ENCODE measurements at places on chromosomes 13 and 19. TPM values are rescaled to one million over a fixed set of nuclear protein-coding genes. Genes with fewer than 3 reads are reported as not detected.
A peak's percentile ranks its signal among the peaks of the same experiment; 100 is the strongest.

DNA sequence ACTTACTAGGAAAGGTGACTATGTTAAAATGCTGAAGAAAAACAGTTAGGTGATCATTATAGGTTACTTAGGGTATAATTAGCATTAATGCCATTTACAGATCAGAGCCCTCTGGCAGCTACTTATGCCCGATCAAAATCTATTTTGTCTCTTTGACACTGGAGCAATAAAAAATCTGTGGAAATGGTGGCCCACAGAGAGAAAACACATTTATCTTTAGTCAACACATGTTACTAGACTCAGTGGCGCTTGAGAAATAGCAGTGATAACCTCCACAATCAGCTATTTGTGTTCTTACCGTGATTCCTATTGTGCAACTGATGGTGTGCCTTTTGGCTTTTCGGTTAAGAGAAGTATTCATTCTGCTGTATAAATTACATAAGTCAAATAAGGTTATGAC lies 1519.6 kb downstream of the PCDH9 start:
- H3K4me3 ChIP-seq, result no peak overlapping the region
- DNase-seq, result no peak
- no peak overlapping the region for H3K27ac ChIP-seq
- H3K36me3 ChIP-seq, result no peaks in the 10 kb centered on the region

DNA sequence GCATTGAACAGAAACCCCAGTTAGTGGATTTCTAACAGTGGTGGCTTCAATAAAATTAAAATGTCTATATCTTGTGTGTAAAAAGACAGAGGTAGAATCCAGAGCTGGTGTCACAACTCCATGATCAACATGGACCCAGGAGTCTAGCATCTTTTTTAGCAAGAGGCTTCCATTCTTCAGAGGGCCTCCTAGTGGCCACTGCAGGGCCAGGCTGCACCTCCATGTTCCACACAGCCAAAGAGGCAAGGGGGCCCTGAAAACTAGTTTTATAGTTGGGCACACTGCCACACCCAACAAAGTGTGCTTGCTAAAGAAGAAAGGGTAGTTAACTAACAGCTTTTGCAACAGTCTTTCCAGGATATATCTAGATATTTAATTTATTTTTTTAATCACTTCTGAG lies 12.9 kb downstream of the N4BP2L1 start:
- peaks cover 2% of the 10 kb centered on the region for H3K4me1 ChIP-seq
- H3K27ac ChIP-seq, result no peak overlapping the region
- no peak overlapping the region for H3K4me3 ChIP-seq
- peaks cover 36% of the 10 kb centered on the region for H3K36me3 ChIP-seq
- no peak for DNase-seq

- no peak overlapping the region for H3K27ac ChIP-seq
- no peak overlapping the region for H3K4me3 ChIP-seq
- DNase-seq, result no peak
- no peaks in the 10 kb centered on the region for H3K36me3 ChIP-seq
- no peaks in the 10 kb centered on the region for H3K27me3 ChIP-seq
- no peaks in the 10 kb centered on the region for H3K4me1 ChIP-seq
Observed at GRCh38 chr19:29777781-29778309, 33.9 kb upstream of the CCNE1 start.

- H3K4me1 ChIP-seq, result peaks cover 4% of the 10 kb centered on the region
- H3K27me3 ChIP-seq, result no peaks in the 10 kb centered on the region
- no peak for DNase-seq
Observed at GRCh38 chr13:97306645-97307044, 84.5 kb downstream of the MBNL2 start.

GRCh38 chr19:16293118-16294091 lies 31.2 kb upstream of the KLF2 start:
- DNase-seq, result no peak
- peaks cover 6% of the 10 kb centered on the region for H3K4me1 ChIP-seq
- H3K36me3 ChIP-seq, result no peaks in the 10 kb centered on the region
- H3K27me3 ChIP-seq, result peaks cover 12% of the 10 kb centered on the region

DNA sequence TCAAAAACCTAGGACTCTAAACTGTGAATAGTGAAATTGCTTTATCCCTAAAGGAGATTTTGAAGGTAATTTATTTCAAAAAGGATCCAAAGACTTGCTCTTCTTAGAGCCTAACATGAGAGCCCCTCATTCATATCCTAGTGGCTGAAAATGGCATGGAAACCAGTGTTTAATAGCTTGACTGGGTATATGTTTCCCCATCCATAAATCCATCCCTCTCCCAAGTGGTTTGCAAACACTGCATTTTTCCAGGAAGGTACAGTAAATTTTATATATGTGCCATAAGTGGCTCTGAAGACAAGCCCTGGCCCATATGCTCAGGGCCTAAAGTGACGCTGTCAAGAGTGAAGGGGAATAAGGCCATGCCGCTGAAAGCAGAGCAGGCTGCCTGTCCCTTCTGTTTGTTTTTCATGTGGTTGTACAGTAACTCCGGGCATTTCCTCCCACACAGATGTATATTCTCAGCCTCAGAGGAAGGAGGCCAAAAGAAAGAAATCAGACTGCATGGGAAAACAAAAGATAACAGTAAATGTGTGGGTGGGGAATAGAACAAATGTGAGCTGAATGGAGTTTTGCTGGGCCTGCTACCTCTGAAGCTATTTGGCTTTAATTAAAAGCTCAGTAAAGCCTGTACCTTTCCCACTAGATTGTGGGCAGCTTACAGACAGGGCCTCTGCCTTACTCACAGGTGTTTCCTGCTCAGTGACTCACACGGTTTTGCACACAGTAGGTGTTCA lies 181.9 kb downstream of the PCDH9 start:
- no peaks in the 10 kb centered on the region for H3K27me3 ChIP-seq
- no peak overlapping the region for H3K4me3 ChIP-seq
- H3K36me3 ChIP-seq, result no peaks in the 10 kb centered on the region

GRCh38 chr19:55672418-55672817 lies 2.6 kb upstream of the EPN1 start:
- H3K36me3 ChIP-seq, result peaks cover 69% of the 10 kb centered on the region
- H3K27ac ChIP-seq, result no peak overlapping the region
- peaks cover 24% of the 10 kb centered on the region for H3K4me1 ChIP-seq
- no peak overlapping the region for H3K4me3 ChIP-seq
- H3K27me3 ChIP-seq, result no peaks in the 10 kb centered on the region
- DNase-seq, result no peak

DNA sequence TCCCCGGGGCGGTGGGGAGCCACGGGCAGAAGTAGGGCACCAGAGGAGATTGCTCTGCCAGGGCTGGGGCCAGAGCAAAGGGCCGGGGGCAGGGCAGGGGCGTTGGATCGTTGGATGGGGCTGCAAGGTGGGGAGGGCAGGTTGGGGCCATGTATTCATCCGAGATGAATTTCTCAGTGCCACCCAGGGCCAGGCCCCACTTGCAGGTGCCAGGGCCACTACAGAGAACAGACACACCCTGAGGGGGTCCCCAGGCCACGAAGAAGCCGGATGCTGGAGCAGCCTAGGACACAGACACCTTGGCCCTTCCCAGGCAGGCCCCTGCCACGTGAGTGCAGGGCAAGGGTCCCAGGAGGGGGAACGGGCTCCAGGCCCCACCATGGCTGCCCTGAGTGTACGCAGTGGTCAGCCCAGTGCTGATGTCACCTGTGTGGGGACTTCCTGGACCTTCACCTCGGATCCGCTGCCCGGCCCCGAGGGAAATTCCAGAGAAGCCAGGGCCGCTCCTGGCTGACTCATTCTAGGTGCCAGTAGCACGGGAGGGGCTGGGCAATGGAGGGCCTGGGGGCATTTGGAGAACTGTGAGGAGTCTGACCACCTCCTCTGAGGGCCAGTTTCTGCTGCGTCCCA lies 9.6 kb upstream of the SBNO2 start:
- peaks cover 3% of the 10 kb centered on the region for H3K27me3 ChIP-seq
- peaks cover 6% of the 10 kb centered on the region for H3K4me1 ChIP-seq
- H3K27ac ChIP-seq, result no peak overlapping the region
- no peak for DNase-seq
- no peak overlapping the region for H3K4me3 ChIP-seq
- H3K36me3 ChIP-seq, result no peaks in the 10 kb centered on the region

DNA sequence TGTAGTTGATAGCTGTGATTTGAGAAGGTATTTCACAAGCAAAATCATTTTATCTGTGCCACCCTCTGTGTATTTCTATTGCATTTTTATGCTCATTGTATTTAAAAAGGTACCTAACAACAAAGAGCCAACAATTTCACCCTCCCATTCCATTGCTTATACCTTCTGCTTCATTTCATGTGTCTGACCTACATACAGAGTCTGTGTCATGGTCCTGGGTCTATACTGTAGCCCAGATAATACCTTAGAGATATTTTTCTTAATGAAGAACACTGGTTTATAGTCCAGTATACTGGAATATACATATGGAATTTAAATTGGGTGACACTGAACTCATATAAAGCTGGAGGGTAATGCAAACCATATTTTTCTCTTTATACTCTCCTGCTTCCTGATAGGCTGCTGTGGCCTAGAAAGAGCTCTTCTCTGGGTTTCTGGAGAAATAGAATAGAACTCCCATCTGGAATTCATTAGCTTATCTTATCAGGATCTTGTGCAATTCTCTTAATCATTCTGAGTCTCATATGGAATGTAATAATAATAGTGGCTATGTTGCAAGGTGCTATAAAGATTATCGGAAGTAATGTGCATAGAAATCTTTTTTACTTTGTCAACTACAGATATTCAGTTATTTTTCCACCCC lies 31.8 kb upstream of the SPART start:
- no peak overlapping the region for H3K4me3 ChIP-seq
- H3K27me3 ChIP-seq, result peaks cover 2% of the 10 kb centered on the region
- no peak for DNase-seq
- no peaks in the 10 kb centered on the region for H3K36me3 ChIP-seq

GRCh38 chr13:71879129-71879535 lies 12.1 kb upstream of the DACH1 start:
- no peak overlapping the region for H3K27ac ChIP-seq
- H3K27me3 ChIP-seq, result peaks cover 14% of the 10 kb centered on the region
- DNase-seq, result no peak
- peaks cover 8% of the 10 kb centered on the region for H3K4me1 ChIP-seq
- H3K36me3 ChIP-seq, result no peaks in the 10 kb centered on the region

DNA sequence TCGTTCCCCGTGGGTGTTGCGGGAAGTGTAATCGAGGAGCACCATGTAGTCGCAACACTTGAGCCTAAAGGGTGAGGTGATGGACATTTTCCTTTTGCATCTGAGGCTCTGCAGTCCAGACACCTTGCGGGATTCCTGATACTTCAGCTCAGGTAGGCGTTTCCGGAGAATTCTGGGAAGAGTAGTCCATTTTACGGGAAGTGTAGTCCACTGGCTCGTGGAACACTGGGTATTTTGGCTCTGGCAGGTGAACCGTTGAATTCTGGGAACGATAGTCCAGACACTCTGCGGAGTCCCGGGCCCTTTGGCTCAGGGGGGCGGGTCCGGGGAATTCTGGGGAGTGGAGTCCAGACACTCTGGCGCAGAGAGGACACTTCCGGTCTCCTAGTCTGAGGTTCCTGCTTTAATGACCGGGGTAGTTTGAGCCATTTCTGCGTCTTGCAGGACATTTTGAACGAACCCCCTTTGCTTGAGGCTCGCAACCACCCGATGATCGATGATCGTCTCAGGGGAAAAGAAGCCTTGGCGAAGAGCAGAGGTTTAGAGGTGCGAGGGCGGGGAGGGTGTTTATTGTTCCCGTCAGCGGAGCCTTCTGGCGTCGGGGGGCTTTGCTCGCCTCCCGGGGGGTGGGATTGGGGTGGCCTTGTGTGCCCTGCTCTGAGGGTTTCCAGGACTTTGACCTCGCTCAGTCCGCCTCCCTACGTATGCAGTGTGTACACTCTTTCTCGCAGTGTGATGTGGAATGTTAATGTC lies at the start of gene ZNF223:
Gene ZNF223, plus strand, starts transcription at position 387 of the 753 bp plus-strand sequence. CDS start 3,141 bp downstream, outside the sequence.
- no peaks in the 10 kb centered on the region for H3K27me3 ChIP-seq
- DNase-seq, result no peak
- H3K36me3 ChIP-seq, result peaks cover 3% of the 10 kb centered on the region
- H3K4me1 ChIP-seq, result peaks cover 6% of the 10 kb centered on the region
- H3K27ac ChIP-seq, result no peak within 1 kb of the TSS

DNA sequence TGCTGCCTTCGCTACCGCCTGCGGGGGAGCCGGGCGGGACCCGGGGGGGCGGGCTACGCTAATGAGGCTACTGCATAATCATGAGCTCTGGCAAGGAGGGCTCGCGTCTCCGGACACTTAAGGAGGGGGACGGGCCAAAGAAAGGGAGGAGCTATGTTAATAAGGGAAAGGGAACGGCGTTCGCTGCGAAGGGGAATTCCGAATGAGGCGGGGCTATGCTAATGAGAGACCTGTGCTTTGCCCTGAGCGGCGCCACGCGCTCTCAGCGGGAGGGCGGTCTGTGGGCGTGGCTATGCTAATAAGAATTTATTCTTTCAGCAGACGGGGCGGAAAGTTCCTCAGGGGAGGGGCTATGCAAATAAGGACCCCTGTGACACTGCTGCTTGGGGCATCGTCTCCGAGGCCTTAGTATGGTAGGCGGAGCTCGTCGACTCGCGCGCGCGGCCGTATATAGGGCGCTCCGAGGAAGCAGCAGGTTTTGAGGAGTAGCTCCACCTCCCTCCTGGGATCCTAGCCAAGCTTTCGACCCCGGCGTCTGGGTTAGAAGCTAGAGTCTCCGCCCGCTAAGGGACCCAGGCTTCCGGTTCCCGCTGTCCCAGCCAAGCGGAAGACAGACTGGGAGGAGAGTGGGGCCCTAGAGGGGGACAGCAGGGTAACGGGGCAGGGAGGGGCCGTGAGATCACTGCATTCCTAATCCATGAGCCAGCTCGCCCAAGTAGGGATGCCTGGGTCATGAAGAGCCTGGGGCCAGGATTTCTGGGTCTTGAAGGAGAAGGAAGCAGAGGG lies at the start of gene RRAS:
Gene RRAS, minus strand, starts transcription at position 31 of the 786 bp plus-strand sequence. CDS start 45 bp downstream, outside the sequence.
- H3K27me3 ChIP-seq, result peaks cover 1% of the 10 kb centered on the region
- peak within 1 kb of the TSS; percentile 97 for H3K27ac ChIP-seq
- peaks cover 12% of the 10 kb centered on the region for H3K36me3 ChIP-seq
- peaks cover 47% of the 10 kb centered on the region for H3K4me1 ChIP-seq
- DNase-seq, result peak; percentile 100

GRCh38 chr13:103615771-103616170 lies 549.6 kb upstream of the SLC10A2 start:
- no peak overlapping the region for H3K27ac ChIP-seq
- no peaks in the 10 kb centered on the region for H3K36me3 ChIP-seq
- no peaks in the 10 kb centered on the region for H3K27me3 ChIP-seq
- no peak overlapping the region for H3K4me3 ChIP-seq
- no peak for DNase-seq

DNA sequence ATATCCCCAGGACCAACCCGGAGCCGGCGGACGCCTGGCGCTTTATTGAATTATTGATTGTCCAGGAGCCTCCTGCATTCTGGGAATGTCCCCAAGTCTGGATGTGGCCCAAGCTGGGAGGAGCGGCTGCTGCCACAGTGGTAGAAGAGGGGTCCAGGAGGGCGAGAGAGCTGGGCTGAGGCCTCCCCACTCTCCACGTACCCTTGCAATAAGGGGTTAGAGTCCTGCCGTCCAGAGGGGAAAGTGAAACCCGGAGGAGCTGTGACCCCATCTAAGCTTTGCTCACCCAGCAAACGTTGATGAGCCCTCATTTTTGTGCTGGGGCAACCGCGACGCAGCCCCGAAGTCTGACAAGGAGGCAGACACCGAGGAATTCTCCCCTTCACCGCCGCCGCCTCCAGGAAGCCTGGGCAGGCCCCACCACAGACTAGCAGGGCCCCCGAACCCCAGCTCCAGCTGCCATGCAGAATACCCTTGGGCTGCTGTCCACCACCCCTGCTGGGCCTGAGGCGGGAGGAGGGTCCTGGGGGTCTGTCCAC lies 1.4 kb upstream of the C2CD4C start:
- H3K27me3 ChIP-seq, result peaks cover 10% of the 10 kb centered on the region
- no peaks in the 10 kb centered on the region for H3K36me3 ChIP-seq
- H3K27ac ChIP-seq, result no peak overlapping the region
- H3K4me1 ChIP-seq, result peaks cover 3% of the 10 kb centered on the region

KLK12 gene
- not detected for total RNA-seq

PTPRH gene
- not detected for total RNA-seq

COX7A1 gene
- not detected for total RNA-seq

LGI4 gene
- total RNA-seq, result not detected

NKPD1 gene
- total RNA-seq, result 0.09 TPM

TUBA3C gene
- total RNA-seq, result not detected

CDC42EP5 gene
- 1.0 TPM for total RNA-seq

Data from activated T-helper 2 cell treated with anti-CD3 and anti-CD28 coated beads, Interferon-gamma antibody, Interleukin-2, Interleukin-4, amounts not matched to agents 10 μg/mL and 5 μg/mL and 100 μg/mL, durations not matched to agents 14 hours and 24 hours and 36 hours (primary cell).